ENCODE measurements at places on chromosomes 3 and 15.

- DNase-seq, result no peak
Observed at GRCh38 chr15:79973456-79974195, 2.6 kb upstream of the BCL2A1 start.

GRCh38 chr3:150779402-150779858 is 16.5 kb upstream of the SIAH2 start:
- no peak for DNase-seq

DNA sequence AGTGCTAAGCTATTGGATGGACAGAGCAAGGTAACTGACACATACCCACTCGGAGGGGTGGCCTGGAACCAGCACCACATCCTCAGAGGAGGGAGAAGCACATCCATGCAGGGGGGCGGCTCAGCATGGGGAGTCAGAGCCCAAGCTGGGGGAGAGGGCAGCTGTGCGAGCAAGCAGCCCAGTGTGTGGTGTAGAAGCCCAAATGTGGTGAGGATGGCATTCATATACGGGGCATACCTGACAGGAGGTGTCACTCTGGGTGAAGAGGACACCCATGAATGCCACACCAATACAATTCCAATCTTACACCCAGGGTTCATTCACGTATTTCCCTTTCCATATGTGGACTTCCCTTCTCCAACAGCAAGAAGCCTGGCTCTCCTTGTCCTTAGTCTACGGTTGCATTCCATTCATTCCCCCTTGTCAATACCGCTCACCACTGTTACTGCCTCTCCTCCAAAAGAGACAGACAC is 58.7 kb upstream of the ACAN start:
- no peak for DNase-seq

GRCh38 chr15:45180648-45181436 is 6.9 kb downstream of the SHF start:
- no peak for DNase-seq

- no peak for DNase-seq
Observed at GRCh38 chr3:15283702-15284101, 48.7 kb downstream of the SH3BP5 start.
